Femur (tissue), 1 donor: ENCODE measurements at places on chromosomes 12 and 14.

DNA sequence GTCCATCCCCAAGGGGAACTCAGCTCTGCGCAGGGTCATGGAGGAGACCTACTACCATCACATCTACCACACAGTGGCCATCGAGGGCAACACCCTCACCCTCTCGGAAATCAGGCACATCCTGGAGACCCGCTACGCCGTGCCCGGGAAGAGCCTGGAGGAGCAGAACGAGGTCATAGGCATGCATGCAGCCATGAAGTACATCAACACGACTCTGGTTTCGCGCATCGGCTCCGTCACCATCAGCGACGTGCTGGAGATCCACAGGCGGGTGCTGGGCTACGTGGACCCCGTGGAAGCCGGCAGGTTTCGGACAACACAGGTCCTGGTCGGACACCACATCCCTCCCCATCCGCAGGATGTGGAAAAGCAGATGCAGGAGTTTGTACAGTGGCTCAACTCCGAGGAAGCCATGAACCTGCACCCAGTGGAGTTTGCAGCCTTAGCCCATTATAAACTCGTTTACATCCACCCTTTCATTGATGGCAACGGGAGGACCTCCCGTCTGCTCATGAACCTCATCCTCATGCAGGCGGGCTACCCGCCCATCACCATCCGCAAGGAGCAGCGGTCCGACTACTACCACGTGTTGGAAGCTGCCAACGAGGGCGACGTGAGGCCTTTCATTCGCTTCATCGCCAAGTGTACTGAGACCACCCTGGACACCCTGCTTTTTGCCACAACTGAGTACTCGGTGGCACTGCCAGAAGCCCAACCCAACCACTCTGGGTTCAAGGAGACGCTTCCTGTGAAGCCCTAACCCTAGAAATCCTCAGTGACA lies 3.8 kb downstream of the FICD start:
- DNase-seq = no peak

GRCh38 chr14:75293920-75294648 lies 15.5 kb downstream of the FOS start:
- peak; percentile 98 for DNase-seq

DNA sequence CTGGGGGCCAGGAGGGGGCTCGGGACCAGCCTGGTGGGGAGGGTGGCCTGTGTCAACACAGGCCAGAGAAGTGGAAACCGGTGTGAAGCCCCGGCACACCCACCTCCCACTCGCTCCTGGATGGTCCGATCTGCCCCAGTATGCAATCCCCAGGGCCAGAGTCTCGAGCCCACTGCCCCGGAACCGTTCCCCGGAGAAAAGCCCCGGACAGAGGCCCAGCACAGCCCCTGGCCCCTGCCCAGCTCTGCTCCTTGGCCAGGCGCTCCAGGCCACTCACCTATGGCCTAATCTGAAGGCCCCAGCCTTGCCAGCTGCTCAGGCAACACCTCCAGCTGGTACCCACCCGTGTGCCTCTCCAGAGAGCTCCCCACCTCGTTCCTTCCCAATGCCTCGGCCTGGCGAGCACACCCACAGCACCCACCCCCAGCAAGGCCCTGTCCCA lies 17.7 kb downstream of the AKT1 start:
- no peak for DNase-seq

- no peak for DNase-seq
Measured at GRCh38 chr12:76290963-76291859, 57.0 kb downstream of the BBS10 start.

GRCh38 chr12:13197526-13198143 lies 1.1 kb downstream of the EMP1 start:
- peak; percentile 93 for DNase-seq

GRCh38 chr12:75548879-75549278 lies 37.5 kb upstream of the KRR1 start:
- DNase-seq = no peak

DNA sequence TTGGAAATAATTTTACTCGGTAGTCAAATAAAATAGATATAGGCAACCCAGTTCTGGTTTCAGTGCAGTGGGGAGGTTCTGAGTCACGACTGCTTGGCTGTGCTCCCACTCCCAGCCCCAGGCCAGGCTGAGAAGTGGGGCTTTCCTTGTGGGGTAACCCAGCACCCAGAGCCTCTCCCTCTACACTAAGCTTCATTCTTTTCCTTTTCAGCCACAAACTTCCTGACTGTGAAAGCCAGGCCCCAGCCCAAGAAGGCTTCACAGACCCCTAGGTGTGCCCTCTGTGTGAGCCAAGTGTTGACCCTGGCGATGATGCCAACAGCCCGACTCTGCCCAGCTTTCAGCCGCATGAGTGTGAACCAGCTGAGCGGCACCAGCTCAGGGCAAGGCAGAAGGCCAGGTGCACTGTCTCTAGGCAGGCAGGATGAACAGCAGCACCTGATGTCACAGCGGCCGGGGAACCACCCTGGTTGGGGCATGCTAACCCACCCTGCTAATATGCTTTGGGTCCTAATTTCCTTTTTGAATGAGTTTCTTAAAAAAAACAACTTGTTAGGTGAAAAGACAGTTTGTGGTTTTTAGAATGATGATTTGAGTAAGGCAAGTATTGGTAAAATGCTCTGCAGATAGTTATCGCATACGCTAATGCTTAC lies 42.2 kb upstream of the ATP23 start:
- peak; percentile 45 for DNase-seq

DNA sequence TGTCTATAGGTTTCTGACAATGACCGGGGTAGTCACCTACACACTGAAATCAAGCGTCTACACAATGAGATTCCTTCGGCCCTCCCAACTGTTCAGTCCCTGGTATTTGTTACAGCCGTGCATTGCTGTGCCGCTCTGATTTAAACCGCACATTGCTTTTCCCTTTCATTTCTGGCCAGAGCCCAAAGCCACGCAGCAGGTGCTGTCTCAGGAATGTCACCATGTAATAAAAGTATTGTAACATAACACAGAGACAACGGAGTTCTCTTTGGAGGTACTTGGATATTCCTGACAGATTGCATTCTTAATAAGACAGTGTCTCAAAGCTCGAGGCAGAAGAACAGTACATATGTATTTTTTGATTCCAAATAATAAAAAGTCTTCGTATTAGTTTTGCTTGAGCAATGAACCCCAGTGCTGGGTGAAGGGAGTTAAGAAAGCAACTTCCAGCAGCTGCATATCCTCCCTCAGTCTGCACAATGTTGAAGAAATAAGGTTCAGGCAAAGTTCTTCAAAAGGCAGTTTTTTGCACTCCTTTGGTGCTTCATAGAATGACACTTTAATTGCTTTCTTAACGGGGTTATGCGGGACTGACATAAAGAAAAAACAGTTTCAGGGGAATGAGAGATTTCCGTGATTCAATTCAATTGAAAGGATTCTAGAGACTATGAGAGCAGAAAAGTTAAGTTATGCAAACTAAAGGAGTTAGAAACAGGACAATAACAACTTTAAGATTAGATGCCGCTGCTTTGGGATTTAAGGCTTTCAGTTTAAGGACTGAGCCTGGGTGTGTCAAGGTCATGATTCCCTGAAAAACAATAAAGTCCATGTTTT lies 288.7 kb upstream of the FLRT2 start:
- peak; percentile 70 for DNase-seq

- DNase-seq = no peak
Measured at GRCh38 chr14:100893228-100893601, 10.3 kb downstream of the RTL1 start.

GRCh38 chr14:70585231-70585630 lies 15.2 kb downstream of the MED6 start:
- DNase-seq = no peak

DNA sequence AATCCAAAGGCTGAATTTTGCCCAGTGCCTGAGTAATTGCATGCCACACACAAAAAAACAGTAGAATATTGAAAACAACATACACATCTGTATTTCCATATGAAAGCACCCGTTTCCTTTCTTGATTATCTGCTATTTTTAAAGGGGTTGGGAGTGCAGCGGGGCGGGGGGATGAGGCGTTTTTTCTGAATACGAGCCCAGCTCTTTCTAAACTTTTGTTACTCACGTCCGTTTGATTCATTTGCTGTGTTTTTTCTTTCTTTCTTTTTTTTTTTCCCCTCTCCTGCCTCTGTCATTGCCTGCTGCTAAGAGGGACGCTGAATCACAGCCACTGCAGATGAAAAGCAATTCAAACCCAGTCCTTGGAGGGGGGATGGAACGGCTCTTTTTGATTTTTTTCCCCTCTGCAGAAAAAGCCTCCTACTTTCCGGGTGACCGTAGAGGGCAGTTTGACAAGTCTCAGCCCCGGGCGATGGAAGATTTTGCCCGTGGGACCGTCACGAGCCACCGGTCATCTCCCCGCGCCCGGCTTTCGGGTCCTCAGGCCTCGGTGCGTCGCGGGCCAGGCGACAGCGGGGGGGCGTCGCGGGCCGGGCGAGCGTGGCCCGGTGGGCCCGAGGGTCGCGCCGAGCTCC lies 572 bp upstream of the RASSF8 start:
- no peak for DNase-seq

- DNase-seq = peak; percentile 54
Measured at GRCh38 chr14:99792551-99793212, 531 bp upstream of the EML1 start.

DNA sequence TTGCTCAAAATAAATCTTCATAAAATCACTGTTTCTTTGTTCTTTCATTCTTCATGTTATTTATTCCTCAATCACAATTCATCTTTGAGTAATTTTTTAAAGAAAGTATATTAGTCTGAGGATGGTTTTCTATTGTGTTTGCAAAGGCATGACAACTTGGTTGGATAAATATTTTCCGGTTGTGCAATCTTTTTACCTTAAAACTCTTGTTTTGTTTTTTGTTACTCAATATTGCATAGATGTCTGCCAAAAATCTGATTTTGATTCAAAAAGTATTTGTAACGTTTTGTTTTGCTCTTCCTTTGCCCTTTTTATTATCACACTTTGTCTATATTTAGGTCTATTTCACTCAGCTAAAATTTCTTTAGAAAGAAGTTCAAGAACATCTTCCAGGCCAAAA lies 86.2 kb upstream of the SYT1 start:
- no peak for DNase-seq

DNA sequence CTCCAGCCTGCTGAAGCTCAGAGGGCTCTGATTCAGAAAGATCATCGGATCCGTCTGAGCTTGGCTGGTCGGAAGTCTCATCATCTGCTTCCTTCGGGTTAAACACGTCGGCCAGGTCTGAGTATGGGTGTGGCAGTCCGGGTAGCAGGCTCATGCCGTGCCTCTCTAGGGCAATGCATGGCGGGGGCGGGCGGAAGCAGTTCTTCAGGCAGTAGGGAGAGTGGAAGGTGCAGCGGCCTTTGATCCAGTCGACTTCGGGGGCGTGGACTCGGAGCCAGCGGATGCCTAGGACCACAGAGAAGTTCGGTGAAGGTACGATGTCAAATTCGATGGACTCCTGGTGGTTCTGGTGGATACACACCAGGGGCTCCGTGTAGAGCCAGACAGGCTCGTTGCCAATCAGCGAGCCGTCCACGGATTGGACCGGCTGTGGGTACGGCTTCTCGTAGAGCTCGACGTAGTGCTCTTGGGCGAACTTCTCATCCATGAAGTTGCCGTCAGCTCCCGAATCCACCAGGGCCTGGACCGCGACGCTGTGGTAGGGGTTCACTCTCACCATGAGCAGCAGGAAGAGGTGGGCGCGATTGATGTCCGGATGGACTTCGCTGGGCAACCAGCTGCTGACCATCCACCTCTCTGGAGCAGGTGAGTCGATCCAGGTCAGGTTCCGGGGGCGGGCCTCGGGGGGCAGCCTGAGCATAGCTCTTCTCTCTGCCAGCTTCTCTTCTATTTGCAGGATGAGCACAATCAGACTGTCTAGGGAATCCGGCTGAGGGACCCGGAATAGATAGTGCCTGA lies 20.3 kb downstream of the RTL1 start:
- no peak for DNase-seq

GRCh38 chr12:127729381-127729780 lies 537.6 kb upstream of the TMEM132C start:
- no peak for DNase-seq

GRCh38 chr12:16604596-16605252 lies 1.2 kb downstream of the LMO3 start:
- DNase-seq = no peak

GRCh38 chr12:121222847-121223246 lies 12.9 kb downstream of the P2RX4 start:
- no peak for DNase-seq

DNA sequence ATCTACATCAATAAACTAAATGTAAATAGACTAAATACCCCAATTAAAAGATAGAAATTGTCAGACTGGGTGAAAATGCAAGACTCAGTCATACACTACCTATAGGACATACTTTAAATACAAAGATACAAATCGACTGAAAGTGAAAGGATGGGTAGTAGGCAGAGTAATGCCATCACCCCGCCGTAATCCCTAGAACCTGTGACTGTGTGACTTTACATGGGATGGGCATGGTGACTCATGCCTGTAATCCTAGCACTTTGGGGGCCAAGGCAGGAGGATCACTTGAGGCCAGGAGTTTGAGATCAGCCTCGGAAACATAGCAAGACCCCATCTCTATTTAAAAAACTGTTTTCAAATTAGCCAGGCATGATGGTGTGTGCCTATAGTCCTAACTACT lies 2.6 kb upstream of the EVL start:
- no peak for DNase-seq

DNA sequence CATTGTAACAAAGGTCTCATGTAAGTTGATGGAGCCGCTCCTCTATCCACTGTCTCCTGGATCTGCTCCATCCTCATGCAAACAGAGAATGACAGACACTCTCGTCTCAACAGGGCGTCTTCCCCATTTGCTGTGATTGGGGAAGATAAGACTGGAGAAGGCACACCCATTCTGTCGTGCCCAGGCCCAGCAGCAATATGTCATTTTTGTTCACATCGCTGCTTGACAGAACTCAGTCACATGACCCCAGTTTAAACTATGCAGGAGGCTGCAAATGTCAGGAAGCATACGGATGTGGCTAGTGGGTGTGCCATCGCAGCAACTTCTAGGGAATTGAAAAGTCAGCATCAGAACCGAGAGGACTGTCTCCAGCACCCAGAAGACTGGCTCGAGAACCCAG lies 290.5 kb downstream of the TMEM132D start:
- DNase-seq = no peak

- no peak for DNase-seq
Measured at GRCh38 chr14:53957739-53958138, 1.1 kb upstream of the BMP4 start.

DNA sequence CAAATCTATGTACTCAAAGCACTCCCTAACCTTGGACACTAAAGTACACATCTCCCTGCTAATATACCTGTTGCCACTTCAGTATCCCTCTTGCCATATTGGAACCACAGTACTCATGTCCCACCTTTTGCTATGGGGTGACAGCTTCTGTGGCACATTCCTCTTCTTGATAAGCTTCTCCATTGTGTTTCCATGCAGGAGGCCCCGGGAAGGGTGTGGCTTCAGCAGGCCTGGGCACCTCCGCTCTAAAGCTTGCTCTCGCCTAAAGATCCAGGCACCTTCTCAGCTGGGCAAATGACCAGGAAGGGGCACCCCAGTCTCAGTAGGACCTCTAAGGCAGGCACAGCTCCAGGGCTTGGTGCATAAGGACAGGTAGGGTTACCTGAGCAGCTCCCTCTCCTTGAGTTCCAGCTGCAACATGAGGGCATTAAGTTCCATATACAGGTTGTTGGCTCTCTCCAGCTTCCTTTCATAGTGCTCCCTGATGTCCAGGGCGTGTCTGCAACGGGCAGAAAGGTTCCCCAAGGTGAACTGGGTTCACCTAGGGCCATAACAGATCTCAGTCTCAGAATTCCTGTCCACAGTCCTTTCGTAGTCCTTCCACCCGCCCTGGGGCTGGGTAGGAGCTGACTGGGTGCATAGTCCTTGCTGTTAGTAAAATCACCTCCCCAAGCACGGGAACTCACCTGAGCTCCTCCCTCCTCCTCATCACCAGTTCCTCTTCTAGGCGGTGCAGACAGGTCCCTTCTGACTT lies 15.9 kb downstream of the MAP3K12 start:
- DNase-seq = no peak

GRCh38 chr14:95662376-95663186 lies 23.6 kb upstream of the TCL1B start:
- no peak for DNase-seq
